T-cell (primary cell): ENCODE measurements at places on chromosomes 5 and 9. TPM values are rescaled to one million over a fixed set of nuclear protein-coding genes. Genes with fewer than 3 reads are reported as not detected.

DNA sequence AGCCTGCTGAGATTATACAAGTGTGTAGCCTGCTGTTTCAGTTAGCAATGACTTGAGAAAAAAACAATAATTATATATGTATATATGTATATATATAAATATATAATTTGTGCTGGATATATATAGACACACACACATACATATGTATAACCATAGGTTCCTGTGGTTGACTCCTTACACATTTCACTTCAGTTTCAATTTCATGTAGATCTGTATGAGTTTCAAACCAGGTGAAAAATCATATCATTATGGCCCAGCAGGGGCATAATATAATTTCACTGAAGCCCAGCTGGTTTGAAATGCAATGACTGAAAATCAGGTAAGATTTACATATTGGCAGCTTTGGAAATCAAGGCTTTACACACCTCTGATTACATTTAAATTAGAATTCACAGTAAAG is 690.4 kb upstream of the CDH18 start:
- no peak for DNase-seq

DNA sequence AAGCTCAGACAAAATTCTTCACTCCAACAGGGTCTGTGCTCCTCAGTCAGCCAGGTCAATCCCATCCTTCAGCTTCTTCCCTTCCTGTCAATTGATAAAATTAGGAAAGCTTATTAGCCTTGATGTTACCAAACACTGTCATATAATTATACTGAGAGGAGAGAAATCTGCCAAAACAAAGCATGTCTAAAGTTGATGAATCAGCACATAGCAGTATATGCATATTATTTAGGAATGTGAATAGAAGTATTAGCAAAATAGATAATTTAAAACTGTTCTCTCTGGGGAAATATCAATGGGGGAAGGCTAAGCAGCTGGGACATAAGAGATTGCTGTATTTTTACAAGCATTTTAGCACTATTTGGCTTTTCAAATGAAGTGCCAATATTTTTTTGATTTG is 107.1 kb downstream of the SAXO1 start:
- no peak for DNase-seq

- no peak for DNase-seq
Observed at GRCh38 chr5:171629628-171630349, 155.8 kb upstream of the SMIM23 start.

GRCh38 chr5:145360936-145361335 is 474.2 kb downstream of the PRELID2 start:
- DNase-seq: no peak

DNA sequence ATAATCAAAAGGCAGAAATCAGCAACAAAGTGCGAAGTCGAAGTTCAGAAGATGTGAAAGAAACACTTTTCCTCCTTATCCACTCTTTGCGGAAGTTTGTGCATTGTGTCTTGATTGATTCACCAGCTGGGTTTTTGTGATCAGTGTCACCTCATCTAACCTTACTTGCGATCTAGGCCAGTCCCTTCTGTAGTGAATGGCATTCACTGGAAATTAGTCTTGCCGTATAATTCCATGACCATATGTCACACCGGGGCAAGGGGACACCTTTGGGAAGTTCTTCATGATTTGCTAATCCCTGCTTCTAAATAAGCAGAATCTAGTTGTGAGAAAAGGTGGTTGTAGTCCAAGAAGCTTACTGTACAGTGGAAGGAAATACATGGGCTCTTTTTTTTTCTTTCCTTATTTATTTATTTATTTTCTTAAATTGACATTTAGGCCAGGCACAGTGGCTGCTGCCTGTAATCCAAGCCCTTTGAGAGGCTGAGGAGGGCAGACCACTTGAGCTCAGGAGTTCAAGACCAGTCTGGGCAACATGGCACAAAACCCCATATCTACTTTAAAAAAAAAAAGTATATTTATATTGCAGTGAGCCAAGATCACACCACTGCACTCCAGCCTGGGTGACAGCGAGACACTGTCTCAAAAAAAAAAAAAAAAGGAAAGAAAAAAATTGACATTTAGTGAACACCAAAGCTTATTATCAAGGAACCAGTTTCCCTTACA is 7.8 kb downstream of the RAI14 start:
- DNase-seq: no peak

The IFNA2 gene
- not detected for total RNA-seq

GRCh38 chr9:73243078-73243477 is 91.4 kb downstream of the ANXA1 start:
- no peak for DNase-seq

GRCh38 chr5:68369457-68370125 is 154.0 kb downstream of the PIK3R1 start:
- DNase-seq: peak; percentile 10

The IRX4 gene
- not detected for total RNA-seq

The USP20 gene
- 106 TPM for total RNA-seq

The EPB41L4A gene
- 1.9 TPM for total RNA-seq

The CCDC187 gene
- 0.09 TPM for total RNA-seq

- peak; percentile 95 for DNase-seq
Observed at GRCh38 chr5:172175263-172175719, 12.7 kb downstream of the STK10 start.

DNA sequence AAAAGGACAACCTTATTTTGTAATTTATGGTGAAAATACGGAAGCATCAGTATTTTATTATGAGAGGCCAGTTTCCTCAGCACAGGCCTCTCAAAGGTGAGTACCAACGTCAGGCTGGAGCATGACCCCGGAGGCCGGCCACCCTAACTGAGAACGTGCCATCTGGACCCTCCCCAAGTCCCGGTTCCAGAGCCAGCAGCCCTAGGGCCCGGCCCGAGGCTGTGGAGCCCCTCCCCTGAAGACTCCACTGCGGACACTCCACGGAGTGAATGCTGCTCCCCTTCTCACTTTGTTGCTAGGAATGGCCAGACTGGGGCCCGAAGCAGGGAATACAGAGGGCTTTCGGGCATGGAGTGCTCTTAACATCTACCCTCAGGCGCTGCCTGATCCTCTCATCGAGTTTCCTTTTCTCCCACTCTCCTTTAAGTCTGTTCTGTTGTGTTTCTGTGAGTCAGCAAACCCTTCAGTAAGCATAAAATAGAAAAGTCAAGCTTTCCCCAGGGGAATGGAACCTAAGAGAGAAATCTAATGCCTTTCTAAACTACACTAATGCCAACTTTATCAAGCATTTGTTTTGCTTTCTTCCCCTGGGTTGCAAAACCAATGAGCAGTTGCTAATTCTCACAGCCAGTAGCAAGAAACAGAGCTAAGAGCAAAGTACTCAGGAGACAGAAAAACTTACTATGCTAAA is 4.5 kb downstream of the BRD9 start:
- DNase-seq: no peak

- DNase-seq: no peak
Observed at GRCh38 chr9:21995666-21996398, 1.2 kb downstream of the CDKN2B-AS1 start.

GRCh38 chr5:90549223-90549622 is 9.4 kb upstream of the ADGRV1 start:
- DNase-seq: no peak

GRCh38 chr9:106307670-106308069 is 555.3 kb upstream of the ZNF462 start:
- no peak for DNase-seq

The RASEF gene
- total RNA-seq: 0.09 TPM

DNA sequence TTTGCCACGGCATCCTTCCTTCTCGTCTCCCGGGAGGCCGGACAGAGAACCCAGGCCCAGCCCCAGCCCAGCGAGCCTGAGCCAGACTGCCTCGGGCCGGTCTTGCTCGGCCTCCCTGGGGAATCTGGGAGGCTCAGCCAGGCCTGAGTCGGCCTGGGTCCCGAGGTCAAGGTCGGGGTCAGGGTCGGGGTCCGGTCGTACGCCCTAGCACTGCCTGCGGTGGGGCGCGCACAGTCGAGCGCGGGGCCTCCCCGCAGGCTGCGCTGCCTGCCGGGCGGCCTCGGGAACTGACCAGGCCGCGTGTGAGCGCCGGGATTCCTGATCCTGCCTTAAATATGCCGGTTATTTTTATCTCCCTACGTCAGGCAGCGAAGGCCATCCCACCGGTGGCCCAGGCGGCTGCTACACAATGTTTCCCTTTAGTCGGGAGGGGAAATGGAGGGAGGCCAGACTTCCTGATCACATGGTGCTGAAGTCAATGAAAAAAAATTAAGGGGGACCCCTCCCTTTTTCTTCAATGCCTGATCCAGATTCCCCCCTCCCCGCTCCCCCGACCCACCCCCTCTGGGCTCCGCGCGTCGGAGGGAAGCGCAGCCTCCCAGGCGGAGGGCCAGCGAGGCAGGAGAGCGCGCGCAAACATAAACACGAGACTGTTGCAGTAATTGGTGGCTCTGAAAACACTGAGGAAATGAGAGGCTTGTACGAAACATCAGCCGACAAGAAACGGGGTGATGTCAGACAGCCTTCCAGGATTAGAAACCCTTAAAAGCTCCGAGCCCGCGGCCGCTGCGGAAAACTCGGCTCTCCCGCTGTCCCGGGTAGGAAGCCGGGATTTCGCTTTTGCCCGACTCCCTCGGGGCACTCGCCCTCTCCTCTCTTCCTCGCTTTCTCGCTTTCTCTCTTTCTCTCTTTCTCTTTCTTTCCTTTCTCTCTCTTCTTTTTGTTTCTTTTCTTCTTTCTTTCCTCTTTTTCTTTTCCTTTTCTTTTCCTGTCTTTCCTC is 148.2 kb upstream of the KLF4 start:
- DNase-seq: no peak

The CCDC171 gene
- 1.5 TPM for total RNA-seq

The GLIPR2 gene
- 31.6 TPM for total RNA-seq

DNA sequence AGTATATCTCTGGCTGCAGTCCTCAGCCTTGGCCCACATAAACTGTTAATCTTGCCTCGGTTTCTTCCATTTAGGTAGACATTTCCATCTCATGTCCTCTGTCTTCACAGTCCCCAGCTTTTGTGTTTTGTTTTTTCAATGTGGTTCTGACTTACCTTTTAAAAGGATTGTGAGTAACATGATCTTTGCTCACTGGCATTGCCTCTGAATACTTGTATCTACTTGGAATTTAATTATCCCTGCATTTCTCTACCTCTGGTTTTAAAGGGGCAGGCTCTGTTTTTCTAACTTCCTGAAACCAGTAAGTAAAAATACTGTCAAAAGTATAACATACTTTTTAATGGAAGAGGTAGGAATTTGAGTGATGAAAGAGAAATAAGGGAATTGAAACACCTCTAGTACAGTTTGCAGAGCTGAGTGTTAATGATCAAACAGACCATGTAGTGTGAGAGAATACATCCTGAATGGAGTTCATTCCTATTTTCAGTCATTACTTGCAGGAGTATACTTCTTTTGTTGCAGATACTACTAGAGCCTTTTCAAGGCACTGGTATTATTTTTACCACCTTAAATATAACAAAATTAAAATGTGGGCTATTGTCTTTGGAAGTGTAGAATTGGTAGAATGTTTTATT is 62.6 kb downstream of the MTREX start:
- no peak for DNase-seq

GRCh38 chr9:83220730-83221129 is 157.8 kb upstream of the RASEF start:
- DNase-seq: no peak

DNA sequence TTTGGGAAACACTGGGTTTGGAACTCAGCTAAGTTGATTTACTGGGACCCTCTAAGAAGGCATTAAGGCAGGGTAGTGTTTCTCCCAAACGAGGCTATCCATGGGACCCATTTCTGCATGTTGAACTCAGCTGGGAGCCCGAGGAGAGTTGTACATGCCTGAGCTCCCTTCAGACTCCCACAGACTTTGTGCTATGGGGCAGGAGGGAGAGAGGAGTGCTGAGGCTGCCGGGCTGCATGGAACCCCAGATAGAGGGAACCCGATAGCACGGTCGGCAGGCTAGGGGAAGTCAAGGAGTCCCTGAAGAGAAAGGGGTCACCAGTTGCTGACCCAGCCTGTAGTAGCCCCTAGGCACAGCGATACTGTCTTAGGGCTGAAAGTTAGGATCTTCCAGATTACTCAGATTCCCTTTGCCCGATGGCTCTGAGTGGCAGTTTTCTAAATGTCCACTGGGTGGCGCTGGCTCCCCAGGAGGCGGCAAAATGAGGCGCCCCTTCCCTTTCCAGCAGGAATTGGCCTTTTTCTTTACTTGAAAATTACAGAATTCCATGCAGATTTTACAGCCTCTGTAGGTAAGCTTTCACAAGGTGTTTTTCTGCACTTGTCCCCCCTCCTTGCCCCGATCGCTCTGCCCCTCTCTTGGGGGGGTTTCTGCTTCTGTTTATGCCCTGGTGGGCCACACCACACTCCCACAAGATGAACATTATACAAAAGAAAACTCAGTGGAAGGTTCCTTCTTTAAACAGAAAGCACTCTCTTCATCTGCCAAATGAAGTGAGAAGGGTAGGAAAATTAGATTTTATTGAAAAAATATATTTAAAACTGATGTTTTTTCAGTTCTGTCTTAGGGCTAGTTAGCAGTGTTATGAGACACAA is 17.8 kb downstream of the NANS start:
- peak; percentile 68 for DNase-seq

The ISCA1 gene
- 61.1 TPM for total RNA-seq

The RMND5B gene
- 22.4 TPM for total RNA-seq

DNA sequence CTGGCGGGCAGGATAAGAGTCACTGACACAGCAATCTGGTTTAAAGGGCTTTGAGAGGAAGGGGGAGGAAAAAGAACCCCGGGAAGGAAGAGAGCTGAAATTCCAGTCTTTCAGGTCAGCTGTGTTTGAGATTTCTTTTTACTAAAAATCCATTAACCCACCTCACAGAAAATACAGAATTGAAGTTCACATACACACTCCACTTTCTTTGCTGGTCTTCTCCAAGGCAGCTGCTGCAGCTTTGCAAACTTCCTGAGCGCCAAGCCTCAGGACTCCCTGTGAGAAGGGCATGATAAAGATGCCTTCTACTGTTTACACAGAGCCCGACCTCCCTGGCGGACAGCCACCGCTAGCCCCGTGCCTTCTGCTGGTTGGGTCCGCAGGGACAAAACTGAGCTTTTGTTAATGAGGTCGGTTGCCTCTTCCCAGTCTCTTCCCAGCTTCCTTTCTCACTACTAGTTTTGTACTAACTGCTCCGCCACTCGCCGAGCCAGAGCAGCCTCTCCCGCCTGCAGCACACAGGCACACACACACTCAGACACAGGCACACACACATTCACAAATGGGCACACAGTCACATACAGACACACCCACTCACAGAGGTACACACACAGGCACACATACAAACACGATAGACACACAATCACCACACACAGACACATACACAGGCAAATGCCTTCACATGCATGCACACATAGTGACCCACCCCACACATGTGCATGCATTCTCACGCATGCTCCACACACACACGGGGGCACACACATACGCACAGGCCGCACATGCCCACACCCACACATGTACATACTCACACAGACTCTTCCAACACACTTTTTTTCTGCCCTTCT is at the start of gene FREM1:
FREM1 (minus strand) TSS at position 468 of the 845 bp plus-strand sequence. CDS start 41,451 bp downstream, outside the sequence.
- DNase-seq: no peak

The HK3 gene
- 0.85 TPM for total RNA-seq

The ANKRD31 gene
- total RNA-seq: 0.96 TPM
